ENCODE measurements at places on chromosomes 1 and 21. TPM values are rescaled to one million over a fixed set of nuclear protein-coding genes. Genes with fewer than 3 reads are reported as not detected.
A peak's percentile ranks its signal among the peaks of the same experiment; 100 is the strongest.

S100A1 gene
- not detected for total RNA-seq

KCNK2 gene
- not detected for total RNA-seq

DNA sequence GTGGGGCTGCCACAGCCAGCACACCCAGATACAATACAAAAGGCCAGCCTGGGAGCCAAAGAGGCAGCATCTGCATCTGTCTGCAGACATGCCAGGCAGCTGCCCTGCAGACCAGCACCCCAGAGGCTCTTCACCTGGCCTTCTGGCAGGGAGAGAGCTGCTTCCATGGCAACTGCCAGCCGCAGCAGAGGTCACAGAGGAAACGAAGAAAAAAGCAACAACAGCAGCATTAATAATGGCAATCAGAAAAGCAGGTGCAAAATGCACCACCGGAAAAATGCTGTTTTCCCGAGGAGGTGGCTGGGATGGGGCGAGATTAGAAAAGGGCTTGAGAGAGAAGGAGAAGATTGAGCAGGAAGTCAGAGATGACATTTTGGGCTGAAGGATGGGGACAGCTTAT, 309.5 kb downstream of the PCP4 start:
- DNase-seq: no peak

DNA sequence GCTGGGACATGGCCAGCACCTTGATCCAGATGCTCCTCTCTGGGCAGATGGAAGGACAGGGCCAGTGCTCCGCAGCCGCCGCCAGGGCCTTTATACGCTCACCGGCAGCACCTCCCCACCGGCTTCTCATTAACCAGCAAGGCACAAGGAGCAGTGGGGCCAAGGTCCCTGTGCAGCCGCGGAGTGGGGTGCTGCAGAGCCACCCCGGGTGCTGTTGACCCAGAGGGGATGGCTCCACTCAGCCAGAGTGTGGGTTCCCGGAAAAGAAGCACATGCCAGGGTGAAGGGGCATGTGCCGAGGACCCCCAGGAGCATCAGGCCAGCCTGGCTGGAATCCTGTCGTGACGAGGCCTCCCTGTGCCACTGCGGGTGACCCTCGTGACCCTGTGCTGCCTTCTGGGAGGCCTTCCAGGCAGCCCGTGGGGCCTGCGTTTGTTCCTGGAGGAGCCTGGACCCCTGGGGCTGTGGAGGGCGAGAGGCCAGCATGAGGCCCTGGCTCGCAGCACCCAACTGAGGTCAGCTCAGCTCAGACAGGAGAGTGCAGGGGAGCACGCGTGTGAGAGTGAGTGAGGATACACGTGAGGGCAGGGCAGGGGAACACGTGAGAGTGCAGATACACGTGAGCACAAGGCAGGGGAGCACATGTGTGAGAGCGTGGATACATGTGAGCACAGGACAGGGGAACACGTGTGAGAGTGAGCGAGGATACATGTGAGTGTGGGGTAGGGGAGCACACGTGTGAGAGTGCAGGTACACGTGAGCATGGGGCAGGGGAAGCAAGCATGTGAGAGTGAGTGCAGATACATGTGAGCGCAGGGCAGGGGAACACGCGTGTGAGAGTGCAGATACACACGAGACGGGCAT, at the start of gene FTCD:
Gene FTCD (minus strand): TSS at position 66 of the 864 bp plus-strand sequence. CDS start 56 bp downstream, at position 10.
- peak; percentile 47 for DNase-seq

DNA sequence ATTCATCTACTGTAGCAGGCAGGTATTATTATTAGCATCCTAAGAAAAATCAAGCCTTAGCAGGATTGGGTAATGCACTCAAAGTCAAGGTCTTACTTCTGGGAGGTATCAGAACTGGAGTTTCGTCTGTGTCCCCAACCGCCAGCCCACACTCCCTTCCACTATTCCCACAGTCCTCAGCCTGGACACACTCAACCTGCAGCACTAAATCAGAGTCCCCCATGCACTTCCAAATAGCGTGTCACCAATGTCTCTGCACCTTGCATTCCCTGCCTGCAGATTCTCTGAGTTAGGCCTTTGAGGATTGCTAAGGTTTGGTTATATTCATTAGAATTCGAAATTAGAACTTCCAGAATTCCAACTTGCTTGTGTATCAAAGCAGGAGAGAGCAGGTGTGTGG, 3.9 kb downstream of the LYPD8 start:
- no peak for DNase-seq
